ENCODE measurements at places on chromosomes 4 and X.

GRCh38 chr4:53196882-53197771, 168.7 kb downstream of the SCFD2 start:
- DNase-seq = no peak

DNA sequence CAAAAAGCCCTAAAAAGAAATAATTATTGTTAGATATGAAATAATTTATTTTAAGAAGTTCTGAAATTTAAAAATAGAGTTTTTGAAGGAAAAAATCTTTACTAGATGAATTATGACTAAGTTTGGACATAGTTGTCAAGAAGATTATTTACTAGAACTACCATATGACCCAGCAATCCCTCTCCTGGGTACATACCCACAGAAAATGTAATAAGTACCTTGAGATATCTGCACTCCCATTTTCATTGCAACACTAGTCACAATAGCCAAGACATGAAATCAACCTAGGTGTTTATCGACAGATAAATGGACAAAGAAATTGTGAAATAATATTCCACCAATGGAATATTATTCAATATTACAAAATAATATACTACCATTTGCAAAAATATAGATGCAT, 109.9 kb downstream of the PDHA2 start:
- DNase-seq = no peak

DNA sequence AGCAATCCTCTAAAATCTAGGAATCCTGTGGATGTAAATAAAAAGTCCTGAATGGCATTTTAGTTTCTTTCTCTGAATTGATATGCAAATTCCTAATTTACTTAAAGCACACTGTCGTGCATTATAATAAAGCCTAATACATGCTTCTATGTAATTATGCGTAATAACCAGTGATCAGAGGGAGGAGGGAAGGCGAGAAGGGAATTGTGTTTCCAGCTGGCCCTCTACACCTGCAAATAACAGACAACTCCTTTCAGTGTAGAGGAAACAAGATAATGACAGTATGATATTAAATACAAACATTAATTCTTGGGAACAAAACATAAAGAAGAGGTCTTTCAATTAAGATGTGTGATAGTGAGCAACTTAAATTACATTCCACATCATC, 419.6 kb upstream of the LCORL start:
- DNase-seq = no peak

DNA sequence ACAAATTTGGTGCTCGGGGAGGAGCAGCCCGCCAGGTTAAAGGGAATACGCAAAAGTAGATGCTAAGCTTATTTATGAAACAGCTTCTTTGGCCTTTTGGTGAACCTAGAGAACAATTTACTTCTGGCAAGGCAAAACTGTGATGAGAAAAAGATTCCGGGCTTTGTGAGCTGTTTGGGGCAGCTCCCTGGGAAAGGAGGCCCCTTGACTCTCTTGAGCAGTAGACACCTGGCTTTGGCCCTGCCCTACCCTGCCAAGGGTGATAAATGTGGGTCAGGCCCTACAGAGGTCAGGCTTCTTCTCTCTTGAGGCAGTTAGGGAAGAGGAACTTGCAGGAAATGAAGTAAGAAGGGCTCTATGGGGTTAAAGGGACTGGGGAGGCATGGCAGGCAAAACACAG, 509.6 kb downstream of the MID1IP1 start:
- no peak for DNase-seq

GRCh38 chr4:118280501-118281218, 72.1 kb downstream of the PRSS12 start:
- no peak for DNase-seq

DNA sequence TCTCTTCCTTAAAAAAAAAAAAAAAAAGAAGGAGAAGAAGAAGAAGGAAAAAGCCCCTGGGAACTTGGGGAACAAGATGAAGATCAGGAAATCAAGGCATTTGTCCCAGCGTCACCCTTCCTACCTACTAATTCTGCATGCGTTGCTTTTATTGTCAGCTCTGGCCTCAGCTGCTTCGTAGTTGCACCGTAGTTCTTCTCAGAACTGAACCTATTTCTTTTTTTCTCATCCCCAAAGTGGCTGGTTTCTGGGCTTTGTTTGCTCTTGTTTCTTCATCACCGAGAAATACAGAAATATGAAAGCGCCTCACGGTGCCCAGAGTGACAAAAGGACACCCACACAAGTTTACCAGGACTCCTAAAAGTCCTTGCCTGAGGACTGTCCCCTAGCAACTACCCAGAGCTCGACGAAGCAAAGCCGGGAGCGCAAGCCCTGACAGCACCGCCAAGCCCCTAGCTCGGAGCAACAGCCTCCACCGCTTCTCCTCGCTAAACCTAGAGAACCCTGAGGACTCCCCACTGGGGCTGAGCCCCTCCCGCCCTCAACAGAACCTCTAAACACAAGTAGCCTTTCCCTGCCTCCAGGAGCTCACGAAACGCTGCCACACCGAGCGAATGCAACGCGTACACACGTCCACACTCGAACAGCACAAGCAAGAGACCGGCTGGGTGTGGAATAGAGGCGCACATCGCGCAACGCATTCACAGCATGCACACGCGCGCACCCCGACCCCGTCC, 710 bp downstream of the PRKG2 start:
- peak; percentile 51 for DNase-seq

- no peak for DNase-seq
Observed at GRCh38 chrX:40875476-40875875, 140.1 kb upstream of the MED14 start.

GRCh38 chrX:48785540-48786214, 713 bp upstream of the GATA1 start:
- DNase-seq = no peak

DNA sequence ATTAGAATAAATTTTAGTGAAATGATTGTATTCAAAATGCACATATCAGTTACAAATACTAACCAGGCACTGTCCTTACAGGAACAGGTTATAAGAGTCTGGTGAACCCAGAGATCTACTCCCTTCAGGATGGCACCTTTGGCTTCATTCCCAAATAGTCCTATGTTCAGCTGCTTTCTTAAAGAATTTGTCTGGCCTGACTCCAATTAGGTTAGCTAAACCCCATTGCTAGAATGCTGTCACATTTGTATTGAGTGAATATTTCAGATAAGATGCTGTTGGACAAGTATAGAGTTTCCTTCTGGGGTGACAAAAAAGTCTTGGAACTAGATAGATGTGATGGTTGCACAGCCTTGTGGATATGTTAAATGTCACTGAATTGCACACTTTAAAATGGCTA, 69.4 kb downstream of the EFHC2 start:
- DNase-seq = no peak

- DNase-seq = no peak
Observed at GRCh38 chr4:93879919-93880318, 51.4 kb downstream of the ATOH1 start.

DNA sequence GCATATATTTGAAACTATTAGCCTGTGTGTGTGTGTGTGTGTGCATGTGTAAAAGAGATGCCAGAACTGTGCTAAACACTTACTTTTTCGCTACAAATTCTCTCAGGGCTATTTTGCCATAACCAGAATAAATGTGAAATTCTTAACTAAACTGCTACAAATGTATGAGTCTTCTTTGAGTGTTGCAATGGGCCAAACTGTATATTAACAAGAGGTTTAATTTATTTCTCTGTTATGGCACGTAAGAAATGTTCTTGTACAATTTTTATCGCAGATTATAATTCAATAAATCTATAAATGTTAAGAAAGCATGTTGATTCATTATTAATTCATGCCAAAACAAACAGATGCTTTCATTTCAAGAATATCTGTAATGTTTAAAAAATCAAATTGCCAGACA, 454.5 kb upstream of the PCDH7 start:
- DNase-seq = no peak

DNA sequence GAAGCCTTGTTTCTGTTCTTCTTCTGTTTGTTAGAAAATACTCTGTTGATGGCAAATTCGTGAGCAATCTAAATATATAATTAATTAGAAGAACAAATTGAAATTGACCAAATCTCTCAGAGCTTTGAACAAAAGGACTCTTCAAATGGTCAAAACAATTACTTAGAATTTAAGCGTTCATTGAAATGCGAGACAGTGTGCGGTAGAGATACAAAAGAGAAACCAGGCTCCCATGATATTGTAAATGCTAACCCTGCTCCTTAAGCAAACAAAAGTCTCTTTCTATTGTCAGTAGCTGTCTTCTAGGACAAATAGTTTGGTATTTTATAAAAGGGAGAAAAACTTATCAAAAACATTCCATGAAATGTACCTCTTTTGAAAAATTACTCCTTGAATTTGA, 453.4 kb upstream of the MAGEB2 start:
- DNase-seq = no peak

DNA sequence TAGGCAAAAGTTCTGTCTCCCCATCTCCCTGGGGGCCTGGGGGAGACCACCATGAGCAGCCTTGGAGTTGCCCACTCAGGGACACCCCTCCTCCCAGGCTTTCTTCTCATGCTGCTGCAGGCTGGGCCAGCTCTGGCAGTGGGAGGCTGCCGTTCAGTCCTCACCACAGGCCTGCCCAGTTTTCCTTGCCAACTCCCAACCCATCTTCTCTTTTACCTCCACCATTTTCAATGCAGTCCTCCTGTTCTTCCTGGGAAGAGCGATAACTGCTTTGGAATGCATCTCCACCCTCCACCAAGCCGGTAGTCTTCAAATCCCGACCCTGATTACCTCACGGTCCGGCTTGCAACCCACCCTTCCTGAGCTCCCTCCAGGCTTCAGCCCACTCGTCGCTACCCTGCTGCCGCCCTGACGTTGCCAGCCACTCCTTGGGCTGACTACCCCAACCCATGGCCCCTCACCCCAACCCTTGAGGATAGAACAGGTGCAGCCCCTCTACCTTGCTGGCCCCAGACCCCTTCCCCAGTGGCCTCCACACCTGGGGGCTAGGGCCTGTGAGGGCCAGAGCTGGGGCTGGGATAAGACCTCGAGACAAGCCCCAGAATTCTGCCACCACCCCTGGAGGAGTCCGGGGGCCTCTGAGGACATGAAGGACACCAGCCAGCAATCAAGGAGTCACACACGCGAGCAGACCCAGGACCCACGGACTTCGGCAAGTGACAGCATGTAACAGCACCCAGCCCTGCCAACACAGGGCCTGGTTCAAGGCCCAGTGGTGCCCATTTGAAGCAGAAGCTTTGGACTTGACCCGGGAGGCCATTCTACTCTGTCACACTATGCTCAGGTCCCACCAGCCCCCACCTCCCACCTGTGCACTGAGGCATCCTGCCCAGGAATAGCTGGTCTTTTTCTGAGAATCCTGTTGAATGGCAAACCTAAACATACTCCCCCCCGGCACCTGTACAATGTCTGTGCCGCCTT, 9.2 kb downstream of the WDR1 start:
- DNase-seq = no peak

DNA sequence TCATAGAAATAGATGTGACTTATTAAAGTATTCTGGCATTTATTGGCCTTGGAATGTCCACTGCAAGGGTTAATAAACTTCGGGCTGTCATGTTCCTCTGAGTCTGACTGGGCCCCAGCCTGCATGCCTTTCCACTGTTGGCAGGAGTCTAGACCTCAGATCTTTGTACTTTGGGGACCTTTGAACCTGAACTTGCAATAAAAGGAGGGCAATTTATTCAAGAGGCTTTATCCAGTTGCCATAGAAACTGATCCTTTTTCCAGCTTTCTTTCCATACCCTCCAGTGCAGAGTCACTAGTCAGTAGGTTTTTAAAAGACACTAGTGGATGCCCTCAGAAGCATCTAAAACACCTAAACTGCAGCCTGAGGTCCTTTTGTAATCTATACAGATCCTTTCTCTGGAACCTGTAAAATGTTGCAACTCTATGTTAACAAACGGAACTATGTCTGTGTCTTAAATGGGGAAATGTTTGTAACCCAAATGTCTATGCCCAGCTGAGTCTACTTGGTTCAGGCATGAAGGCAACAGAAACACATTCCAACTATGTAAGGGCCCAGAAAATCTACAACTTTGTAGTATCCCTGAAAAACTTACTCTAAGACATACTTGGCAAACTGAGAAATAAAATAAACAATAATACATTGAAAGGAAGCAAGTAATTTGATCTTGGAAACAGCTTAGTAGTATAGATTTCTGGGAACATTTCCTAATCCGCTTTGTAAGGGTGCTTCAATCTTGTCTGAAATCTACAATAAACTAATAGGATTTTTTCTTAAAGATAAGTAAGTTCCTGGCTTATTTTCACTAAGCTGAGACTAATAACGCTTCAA, 41.5 kb downstream of the SOWAHB start:
- DNase-seq = no peak

- DNase-seq = no peak
Observed at GRCh38 chr4:169116270-169116901, 106.3 kb upstream of the CBR4 start.

DNA sequence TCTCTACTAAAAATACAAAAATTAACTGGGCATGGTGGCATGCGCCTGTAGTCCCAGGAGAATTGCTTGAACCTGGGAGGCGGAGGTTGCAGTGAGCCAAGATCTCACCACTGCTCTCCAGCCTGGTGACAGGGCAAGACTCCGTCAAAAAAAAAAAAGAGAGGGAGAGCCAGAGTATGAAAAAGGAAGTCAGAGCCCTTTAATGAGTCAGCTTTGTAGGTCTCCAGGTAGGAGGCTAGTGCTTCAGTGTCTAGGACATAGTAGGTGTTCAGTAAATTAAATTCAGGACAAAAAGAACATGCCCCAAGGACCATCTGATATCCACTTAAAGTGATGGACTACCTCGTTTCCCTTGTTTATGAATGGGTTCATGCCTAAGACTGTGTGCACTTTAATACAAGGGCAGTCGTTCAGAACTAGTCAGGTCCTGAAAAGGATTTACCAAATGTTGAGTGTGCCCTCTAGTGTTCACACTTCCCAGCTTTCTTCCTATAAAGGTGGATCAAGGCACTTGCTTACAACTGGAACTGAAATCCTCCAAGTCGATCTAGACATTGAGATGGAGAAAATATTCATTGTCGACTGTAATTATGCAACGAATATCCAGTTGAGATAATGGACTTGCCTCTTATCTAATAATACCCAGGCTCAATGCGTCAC, 29.0 kb downstream of the F9 start:
- DNase-seq = no peak

GRCh38 chr4:48832571-48832970, 1.7 kb downstream of the OCIAD1 start:
- no peak for DNase-seq

DNA sequence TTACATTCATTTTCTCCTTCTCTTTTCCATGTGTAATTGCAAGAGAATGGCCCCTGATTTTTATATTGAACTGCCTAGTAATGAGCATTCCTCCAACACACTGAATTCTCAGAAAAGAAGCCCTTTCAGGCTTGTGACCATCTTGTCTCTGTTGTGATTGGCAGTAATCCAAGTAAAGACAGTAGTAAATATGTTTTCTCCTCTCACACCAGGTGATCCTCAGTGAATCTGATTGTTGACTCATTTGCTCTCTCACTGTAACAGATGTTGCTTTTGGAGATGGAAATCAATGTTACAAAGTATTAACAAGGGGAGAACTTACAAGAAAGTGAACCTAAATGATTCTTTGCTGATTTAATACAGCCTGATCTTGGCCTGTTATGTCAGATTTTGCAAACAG, 271.0 kb downstream of the AFF2 start:
- no peak for DNase-seq

- no peak for DNase-seq
Observed at GRCh38 chrX:110588164-110588563, 207.5 kb downstream of the CHRDL1 start.

Measured in left hindlimb (tissue), 1 donor.